CD4-positive, alpha-beta T cell treated with Interleukin-15 for 1 hour (primary cell): ENCODE measurements at places on chromosomes 1 and 21.

DNA sequence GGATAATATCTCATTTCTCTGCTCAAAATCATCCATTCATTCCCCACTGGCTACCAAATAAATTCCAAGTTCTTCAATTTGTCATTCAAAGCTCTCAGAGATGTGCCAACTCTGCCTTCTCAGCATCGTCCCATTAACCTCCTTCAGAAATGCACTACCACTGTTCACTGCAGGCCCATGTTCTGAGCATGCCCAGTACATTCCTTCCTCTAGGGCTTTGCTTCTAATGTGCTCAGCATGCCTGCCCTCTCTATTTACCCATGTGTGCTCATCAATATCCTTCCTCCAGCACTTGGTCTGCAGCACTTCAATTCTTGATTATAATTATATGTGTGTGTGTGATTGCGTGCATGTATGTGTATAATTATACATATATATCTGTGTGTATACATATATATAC is 36.1 kb upstream of the RGS8 start:
- DNase-seq, result no peak

DNA sequence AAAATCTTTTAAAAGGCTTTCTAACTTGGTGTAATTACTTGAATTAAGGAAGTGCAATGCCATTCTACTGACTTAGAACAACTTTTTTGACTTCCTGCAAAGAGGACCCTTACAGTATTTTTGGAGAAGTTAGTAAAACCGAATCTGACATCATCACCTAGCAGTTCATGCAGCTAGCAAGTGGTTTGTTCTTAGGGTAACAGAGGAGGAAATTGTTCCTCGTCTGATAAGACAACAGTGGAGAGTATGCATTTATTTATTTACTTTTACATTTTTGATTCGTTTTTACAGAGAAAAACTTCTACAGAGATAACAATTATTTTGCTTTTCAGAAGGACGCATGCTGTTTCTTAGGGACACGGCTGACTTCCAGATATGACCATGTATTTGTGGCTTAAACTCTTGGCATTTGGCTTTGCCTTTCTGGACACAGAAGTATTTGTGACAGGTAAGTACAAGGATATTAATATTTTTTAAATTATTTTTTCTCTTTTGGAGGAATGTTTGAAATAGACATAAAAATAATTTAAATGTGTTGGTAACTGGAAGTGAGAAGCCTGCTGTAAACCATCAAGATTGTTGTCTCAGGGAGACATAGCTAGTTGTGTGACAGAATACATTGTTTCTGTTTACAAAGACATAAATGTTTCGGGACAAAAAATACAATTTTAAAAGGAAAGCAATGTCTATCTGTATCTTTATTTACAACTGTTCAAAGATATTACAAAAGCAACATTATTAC is at the start of gene PTPRC:
Gene PTPRC, plus strand, starts transcription at position 147 of the 742 bp plus-strand sequence. Its CDS starts 229 bp downstream, at position 376.
- DNase-seq, result peak; percentile 35

GRCh38 chr1:221440658-221441057 is 301.2 kb downstream of the DUSP10 start:
- DNase-seq, result peak; percentile 19

DNA sequence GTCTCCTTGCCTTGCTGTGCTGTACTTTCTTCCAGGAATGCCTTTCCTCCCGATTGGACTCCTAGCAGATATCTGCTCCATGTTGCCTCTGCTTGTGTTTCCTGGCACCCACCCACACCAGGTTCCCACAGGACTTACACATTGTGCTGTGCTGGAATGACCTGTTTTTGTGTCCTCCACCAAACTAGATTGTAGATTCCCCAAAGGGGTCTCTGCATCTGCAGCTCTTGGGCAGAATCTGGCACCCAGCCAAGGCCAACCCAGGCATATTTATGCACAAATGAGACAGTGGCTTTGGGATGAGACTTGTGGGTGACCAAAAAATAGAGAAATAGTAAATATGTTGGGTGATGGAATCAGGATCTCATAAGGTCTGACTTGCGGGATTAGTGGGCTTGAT is 278.2 kb downstream of the RRAGC start:
- DNase-seq, result no peak

GRCh38 chr1:11138952-11139351 is 39.3 kb upstream of the EXOSC10 start:
- no peak for DNase-seq

DNA sequence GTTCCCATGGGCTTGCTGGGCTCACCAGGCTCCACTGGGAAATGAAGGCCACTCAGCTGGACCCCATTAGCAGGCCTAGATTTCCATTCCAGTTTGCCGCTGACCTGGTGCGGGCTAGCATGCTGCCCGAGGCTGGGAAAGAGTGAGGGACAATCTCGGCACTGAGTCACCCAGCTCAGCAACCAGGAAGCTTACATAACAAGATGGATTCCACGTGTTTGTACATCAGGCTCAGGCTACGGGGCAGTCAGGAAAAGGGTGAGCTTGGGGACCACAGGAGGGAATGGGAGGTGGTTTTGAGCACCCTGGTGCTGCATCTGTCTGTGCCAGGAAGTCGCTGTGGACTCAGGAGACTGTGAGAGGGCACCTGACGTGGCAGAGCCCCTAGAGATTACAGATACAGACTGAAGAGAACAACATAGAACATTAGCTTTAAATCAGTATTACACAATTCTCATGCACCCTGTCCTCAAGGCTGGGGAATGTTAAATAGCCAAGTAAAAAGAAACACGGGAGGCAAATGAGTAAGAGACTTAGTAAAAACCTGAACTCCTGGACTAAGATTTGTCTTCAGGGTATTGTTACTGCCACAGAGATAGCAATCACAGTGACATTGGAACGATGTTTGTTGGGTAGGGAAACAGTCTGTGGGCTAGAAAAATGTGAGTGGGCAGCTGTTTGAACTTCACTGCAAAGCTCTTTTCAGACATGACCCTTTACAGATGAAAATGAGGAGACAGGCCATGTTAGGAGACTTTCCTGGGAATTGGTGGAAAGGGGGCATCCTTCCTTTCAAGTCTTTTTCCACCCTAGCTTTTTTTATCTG is 51.1 kb downstream of the GLUL start:
- no peak for DNase-seq

DNA sequence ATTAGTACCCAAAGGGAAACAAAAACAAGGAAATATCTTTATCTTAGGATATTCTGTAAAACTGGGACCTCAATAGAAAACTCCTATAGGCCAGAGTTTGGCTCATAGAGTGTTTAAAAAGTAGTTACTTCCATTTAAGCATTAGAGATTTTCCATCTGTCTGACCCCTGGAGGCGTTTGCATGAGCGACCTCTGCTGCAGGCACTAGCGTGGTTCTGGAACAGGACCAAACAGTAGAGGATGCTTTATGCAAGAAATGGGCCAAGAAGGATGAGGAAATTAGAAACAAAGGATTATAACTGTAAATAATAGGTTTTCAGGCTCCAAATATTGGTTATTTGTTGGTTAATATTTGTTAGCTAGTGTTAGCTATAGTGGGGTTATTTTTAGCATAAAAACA is 5.7 kb downstream of the ZBTB40 start:
- DNase-seq, result no peak

DNA sequence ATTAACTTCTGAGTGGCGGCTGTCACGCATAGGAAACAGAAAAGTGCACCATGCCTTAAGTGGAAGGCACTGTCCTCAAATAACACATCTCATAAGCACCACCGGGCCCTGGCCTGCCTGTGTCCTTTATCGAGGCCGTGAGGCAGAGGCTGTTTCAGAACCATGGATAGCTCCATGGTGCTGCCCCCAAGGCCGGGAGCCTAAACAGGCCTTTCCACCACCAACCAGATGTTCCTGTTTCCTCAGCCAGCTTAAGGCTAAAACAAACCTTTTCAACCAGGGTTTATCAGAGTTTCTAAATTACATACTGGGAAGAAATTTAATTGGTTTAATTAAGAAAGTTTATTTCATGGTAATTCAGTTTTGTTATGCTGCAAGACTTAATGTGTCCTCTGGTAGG is 114.4 kb downstream of the DMRTA2 start:
- no peak for DNase-seq

GRCh38 chr1:31038360-31038759 is 27.2 kb downstream of the PUM1 start:
- no peak for DNase-seq

DNA sequence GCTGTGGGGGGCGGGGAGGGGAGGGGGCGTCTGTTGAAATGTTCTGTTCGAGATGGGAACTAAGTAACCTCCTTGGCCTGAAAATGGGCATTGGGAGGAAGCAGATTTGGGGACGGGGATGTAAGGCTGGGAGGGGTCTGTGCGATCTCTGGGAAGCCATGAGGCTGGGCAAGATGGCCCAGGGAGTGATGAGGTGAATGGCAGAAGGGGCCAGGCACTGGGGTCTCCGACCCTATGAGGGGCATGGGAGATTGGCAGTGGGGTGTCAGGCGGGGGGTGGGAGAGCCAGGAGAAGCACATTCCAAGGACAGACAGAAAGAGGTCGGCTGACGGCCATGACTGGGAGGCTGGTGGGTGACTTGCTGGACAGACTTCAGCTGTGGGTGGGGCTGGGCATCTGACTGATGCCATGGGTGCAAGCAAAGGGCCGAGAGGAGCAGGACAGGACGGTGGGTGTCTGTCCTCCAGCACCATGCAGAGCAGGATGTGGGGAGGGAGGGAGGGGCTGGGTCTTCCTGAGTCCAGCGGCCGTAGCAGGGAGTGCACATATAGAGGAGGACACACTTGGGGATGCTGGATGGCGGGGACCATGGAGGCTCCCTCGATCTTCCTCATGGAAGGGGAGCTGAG is 30.0 kb upstream of the COL18A1 start:
- no peak for DNase-seq

GRCh38 chr1:226066415-226067078 is 4.0 kb downstream of the H3-3A start:
- no peak for DNase-seq

- DNase-seq, result no peak
Observed at GRCh38 chr21:35520302-35520701, 471.2 kb upstream of the RUNX1 start.

DNA sequence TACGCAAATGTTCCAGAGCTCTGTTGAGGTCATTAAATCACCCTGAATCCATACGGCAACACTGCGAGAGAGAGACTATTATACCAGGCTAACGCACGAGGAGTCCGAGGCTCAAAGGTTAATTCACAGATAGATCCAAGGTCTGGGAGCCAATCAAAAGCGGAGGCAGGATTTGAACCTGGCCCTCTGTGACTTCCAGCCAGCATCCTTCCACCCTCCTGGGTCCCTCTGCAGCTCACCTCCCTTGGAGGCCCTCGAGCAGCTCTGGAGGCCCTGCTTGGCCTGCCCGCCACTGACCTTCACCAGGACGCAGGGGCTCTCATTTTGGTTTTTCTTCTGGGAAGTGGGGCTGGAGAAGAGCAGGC is 42.1 kb downstream of the KIAA1614 start:
- DNase-seq, result no peak

- no peak for DNase-seq
Observed at GRCh38 chr1:197908716-197909220, 6.3 kb downstream of the C1orf53 start.

- no peak for DNase-seq
Observed at GRCh38 chr1:55381491-55381890, 166.3 kb upstream of the USP24 start.

DNA sequence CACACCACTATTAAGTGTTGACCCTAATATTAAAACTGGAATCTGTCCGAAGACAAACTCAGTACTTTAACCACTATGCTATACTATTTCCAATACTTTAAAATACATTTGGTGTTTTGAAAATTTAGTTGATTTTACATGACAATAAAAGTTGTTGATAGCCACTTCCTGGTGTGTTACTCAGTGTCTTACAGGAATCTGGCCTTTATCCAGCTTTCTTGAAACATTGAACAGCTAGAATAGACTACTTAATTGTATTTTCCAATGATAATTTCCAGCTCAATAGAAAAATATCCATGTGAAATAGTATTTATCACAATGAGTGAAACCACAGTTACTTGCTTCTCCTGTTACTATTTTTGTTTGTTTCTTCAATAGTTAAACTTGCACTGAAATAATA is 369.6 kb upstream of the ADGRL4 start:
- no peak for DNase-seq

GRCh38 chr1:41670217-41670957 is 185.9 kb upstream of the EDN2 start:
- DNase-seq, result no peak

- no peak for DNase-seq
Observed at GRCh38 chr1:187794561-187794960, 965.8 kb downstream of the PLA2G4A start.

GRCh38 chr1:188372821-188373220 is 1544.1 kb downstream of the PLA2G4A start:
- DNase-seq, result no peak

DNA sequence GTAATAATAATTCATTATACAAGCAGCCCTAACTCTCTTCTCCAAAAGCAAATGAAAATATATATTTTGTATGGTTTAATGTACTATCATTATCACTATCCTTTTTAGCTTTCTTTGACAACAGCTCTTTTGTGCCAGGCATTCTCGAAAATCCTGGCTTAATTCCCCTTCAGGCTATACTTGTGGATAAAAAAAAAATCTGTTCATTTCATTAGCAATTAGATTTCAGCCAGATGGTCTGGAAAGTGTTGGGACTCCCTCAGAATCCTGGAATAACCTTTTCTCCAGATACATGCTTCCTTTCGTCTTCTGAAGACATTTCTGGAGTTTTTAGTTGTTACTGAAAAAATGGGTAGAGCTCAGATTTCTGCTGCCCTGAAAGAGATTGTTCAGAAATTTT is 83.4 kb upstream of the PLPPR4 start:
- DNase-seq, result no peak

DNA sequence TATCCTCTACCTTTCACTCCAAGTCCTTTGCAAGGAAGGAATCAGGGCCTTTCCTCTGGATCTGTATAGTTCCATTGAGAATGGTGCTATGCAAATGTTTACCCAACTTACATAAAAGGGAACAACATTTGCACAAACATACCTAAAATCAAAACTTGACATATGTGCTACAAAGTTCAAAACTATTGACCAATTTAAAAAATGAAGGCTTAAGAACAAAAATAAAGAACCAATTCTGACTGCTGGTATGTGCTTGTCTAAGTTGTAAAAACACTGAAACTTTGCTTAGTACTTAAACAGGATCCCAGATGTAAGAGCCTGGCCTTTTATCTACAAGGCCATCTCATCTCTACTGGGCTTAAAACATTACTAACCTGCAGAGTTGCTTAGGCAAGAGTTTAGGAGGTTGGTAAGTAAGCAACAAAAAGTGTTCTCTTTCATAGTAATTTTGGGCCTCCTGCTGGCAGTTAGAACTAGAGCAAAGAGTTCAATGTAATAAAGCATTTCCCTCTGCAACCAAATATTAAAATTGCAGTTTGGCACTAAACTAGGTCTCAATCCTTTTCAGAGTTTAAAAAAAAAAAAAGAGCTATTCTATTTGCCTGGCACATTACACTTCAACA is 2.0 kb downstream of the SCMH1 start:
- DNase-seq, result no peak

- DNase-seq, result peak; percentile 83
Observed at GRCh38 chr1:15411593-15412137, 2.0 kb downstream of the EFHD2 start.

GRCh38 chr21:29939104-29939923 is 482 bp downstream of the GRIK1 start:
- no peak for DNase-seq

GRCh38 chr1:21302747-21303715 is 12.8 kb upstream of the ECE1 start:
- no peak for DNase-seq

- no peak for DNase-seq
Observed at GRCh38 chr1:85569737-85570404, 10.7 kb upstream of the CCN1 start.

GRCh38 chr1:112673592-112674439 is 643 bp upstream of the MOV10 start:
- no peak for DNase-seq
